ENCODE measurements at places on chromosomes 7 and 10. TPM values are rescaled to one million over a fixed set of nuclear protein-coding genes. Genes with fewer than 3 reads are reported as not detected.

GRCh38 chr10:50625649-50626132 lies 1.9 kb upstream of the SGMS1 start:
- H3K4me1 ChIP-seq: peaks cover 4% of the 10 kb centered on the region
- no peaks in the 10 kb centered on the region for H3K36me3 ChIP-seq
- no peak for DNase-seq
- H3K27me3 ChIP-seq: no peaks in the 10 kb centered on the region
- H3K4me3 ChIP-seq: peak overlapping the region; percentile 88

GRCh38 chr7:77266291-77266794 lies 66.7 kb upstream of the FGL2 start:
- no peaks in the 10 kb centered on the region for H3K27me3 ChIP-seq
- no peak overlapping the region for H3K4me3 ChIP-seq
- no peak overlapping the region for H3K27ac ChIP-seq
- no peak for DNase-seq
- H3K36me3 ChIP-seq: no peaks in the 10 kb centered on the region
- no peaks in the 10 kb centered on the region for H3K4me1 ChIP-seq

GRCh38 chr7:76122516-76123239 lies 74.8 kb downstream of the MDH2 start:
- no peaks in the 10 kb centered on the region for H3K27me3 ChIP-seq
- no peaks in the 10 kb centered on the region for H3K36me3 ChIP-seq
- peaks cover 8% of the 10 kb centered on the region for H3K4me1 ChIP-seq
- peak overlapping the region; percentile 45 for H3K4me3 ChIP-seq
- DNase-seq: no peak

GRCh38 chr10:100866010-100866409 lies 46.8 kb upstream of the SLF2 start:
- no peaks in the 10 kb centered on the region for H3K36me3 ChIP-seq
- H3K4me3 ChIP-seq: no peak overlapping the region
- no peak for DNase-seq
- H3K4me1 ChIP-seq: no peaks in the 10 kb centered on the region
- H3K27ac ChIP-seq: no peak overlapping the region

DNA sequence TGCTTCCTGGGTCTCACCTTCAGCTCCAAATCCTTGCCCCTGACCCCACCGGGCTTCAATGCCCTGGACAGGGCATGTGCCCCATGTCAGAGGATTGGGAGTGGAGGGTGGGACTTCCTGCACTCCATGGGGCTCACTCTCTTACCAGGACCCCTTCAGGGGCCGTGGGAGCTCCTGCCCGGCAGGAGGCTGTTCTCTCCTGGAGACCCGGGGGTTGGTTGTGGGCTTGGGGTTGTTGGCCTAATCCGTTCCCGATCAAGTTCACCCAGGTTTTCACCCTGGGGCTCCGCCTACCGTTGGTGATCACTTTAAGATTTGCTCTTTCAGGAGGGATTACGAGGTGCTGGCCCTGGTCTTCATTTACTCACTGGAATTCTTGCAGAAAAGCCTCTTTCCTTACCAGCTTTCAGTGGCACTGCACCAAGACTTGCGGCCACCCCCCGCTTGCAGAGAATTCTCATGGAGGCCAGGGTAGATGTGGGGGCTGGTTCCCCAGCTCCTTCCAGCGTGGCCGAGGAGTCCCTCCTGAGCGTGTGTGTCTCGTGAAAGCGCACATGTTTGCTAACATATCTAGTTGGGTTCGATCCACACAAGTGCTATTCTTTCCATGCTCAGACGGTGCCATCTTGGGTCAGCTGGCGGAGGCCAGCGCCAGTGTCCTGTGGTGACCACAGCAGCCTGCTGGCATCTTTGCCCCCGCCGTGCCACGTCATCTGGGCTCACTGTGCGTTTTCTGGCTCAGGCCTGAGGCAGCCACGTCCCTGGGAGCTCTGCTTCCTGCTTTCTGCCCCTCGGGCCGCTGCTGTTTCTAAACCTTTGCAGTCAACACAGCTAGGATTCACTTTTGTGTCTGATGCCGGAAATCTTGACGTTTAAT lies 15.6 kb downstream of the PWWP2B start:
- no peaks in the 10 kb centered on the region for H3K27me3 ChIP-seq
- no peak overlapping the region for H3K27ac ChIP-seq
- no peak for DNase-seq
- H3K36me3 ChIP-seq: no peaks in the 10 kb centered on the region

DNA sequence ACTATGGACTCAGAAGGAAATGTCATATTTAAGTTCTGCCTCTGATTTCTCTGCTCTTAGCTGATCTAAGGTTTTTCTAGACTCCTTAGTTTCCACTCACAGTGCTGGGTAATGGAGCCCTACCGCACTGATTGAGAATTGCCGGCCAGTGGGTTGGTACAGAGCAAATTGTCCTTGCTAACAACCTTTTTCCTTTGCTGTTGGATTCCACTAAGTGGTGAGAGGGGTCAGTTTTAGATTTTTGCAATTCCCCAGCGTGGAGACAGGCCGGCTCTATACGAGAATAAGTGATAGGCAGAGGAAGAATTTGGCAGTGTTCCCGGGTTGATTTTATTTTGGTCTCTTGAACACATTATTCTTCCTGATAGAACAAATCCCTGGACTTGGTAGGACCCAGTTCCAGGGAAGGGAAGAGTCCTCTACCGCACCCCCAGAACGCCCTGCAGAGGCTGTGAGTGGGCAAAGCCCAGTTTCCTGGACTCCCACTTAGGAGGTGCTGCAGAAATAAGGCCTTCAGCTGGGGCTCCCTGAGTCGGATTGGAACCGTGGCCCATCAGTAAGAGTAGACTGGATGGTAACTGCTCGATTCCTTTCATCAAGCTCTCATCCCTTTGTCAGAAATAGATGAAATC lies 3.0 kb upstream of the NRP1 start:
- H3K4me3 ChIP-seq: peak overlapping the region; percentile 94
- no peak overlapping the region for H3K27ac ChIP-seq
- H3K27me3 ChIP-seq: peaks cover 11% of the 10 kb centered on the region
- peak; percentile 62 for DNase-seq
- peaks cover under 1% of the 10 kb centered on the region for H3K4me1 ChIP-seq

- H3K36me3 ChIP-seq: no peaks in the 10 kb centered on the region
- no peak overlapping the region for H3K4me3 ChIP-seq
- no peak overlapping the region for H3K27ac ChIP-seq
- H3K4me1 ChIP-seq: peaks cover 9% of the 10 kb centered on the region
- H3K27me3 ChIP-seq: no peaks in the 10 kb centered on the region
Observed at GRCh38 chr7:83739527-83739926, 90.6 kb upstream of the SEMA3E start.

- H3K36me3 ChIP-seq: no peaks in the 10 kb centered on the region
- no peaks in the 10 kb centered on the region for H3K4me1 ChIP-seq
- DNase-seq: no peak
- peaks cover 26% of the 10 kb centered on the region for H3K27me3 ChIP-seq
Observed at GRCh38 chr7:93011351-93012294, 106.2 kb downstream of the SAMD9 start.

- H3K4me1 ChIP-seq: no peaks in the 10 kb centered on the region
- no peak overlapping the region for H3K4me3 ChIP-seq
- DNase-seq: no peak
- H3K36me3 ChIP-seq: no peaks in the 10 kb centered on the region
- no peaks in the 10 kb centered on the region for H3K27me3 ChIP-seq
Observed at GRCh38 chr10:6082496-6083395, 6.1 kb upstream of the RBM17 start.

DNA sequence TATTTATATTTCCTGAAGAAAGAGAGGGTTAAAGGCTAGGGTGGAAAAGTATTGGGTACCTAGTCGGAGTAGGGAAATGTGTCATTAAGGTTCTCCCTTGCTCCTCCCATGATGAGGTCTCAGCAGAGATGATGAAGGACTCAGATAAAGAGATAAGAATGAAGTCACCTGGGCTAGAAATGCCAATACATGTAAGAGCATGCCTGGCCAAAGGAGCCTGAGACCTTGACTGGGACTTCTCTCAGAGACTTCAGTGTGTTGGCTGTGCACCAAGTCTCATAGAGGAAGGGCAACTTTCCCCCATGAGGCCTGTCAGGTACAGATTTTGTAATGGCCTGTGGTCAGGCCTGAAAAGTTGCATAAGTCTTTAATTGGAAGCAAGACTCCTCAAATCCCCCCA lies 361.0 kb upstream of the CDC14C start:
- no peaks in the 10 kb centered on the region for H3K36me3 ChIP-seq
- H3K27me3 ChIP-seq: no peaks in the 10 kb centered on the region
- no peak for DNase-seq
- H3K27ac ChIP-seq: no peak overlapping the region
- H3K4me3 ChIP-seq: no peak overlapping the region

- H3K27me3 ChIP-seq: no peaks in the 10 kb centered on the region
- H3K36me3 ChIP-seq: peaks cover 3% of the 10 kb centered on the region
- H3K27ac ChIP-seq: no peak overlapping the region
- H3K4me3 ChIP-seq: no peak overlapping the region
- H3K4me1 ChIP-seq: peaks cover 6% of the 10 kb centered on the region
Observed at GRCh38 chr10:103761075-103761920, 94.1 kb downstream of the SH3PXD2A start.

- H3K4me3 ChIP-seq: no peak overlapping the region
- no peaks in the 10 kb centered on the region for H3K27me3 ChIP-seq
- H3K4me1 ChIP-seq: no peaks in the 10 kb centered on the region
- no peaks in the 10 kb centered on the region for H3K36me3 ChIP-seq
- no peak for DNase-seq
Observed at GRCh38 chr7:40595129-40595528, 460.3 kb downstream of the SUGCT start.

DNA sequence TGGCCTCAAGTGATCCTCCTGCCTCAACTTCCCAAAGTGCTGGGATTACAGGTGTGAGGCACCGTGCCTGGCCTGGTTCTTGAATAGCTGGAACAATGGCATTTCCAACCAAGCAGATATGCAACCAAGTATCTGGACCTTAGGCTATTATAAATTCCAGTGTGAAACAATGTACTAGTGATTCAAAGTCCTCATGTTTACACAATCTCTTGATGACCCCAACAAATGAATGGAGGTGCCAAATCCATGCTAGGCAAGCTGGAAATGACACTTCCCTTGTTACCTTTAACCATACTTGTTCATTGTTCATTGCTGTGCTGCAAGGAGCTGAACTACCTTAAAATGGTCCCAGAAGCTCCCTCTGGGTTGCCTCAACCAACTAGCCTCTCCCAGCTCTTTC lies 282.2 kb upstream of the KLF14 start:
- H3K27me3 ChIP-seq: no peaks in the 10 kb centered on the region
- H3K4me3 ChIP-seq: no peak overlapping the region
- no peak overlapping the region for H3K27ac ChIP-seq
- peak; percentile 7 for DNase-seq
- no peaks in the 10 kb centered on the region for H3K36me3 ChIP-seq
- no peaks in the 10 kb centered on the region for H3K4me1 ChIP-seq

DNA sequence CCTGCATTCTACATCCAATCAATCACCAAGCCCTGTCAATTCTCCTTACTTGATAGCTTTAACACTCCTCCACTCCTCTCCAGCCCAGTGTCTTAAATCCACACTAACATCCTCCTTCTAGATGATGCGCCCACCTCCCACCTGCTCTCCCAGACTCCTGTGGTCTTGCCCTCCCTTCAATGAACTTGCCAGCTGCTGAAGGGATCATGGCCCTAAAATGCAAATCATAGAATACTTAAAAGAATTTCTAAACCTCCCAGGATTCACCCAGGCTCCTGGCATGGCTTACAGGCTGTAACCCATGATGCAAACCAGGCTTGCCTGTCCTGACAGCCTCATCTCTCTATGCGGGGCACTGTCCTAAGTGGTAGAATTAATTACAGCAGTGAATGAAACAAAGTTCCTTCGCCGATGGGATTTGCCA lies 43.6 kb downstream of the SYPL1 start:
- H3K27ac ChIP-seq: no peak overlapping the region
- DNase-seq: no peak
- no peak overlapping the region for H3K4me3 ChIP-seq
- no peaks in the 10 kb centered on the region for H3K36me3 ChIP-seq

GRCh38 chr7:43904533-43905208 lies 1.7 kb downstream of the URGCP start:
- no peaks in the 10 kb centered on the region for H3K27me3 ChIP-seq
- no peak for DNase-seq
- no peaks in the 10 kb centered on the region for H3K4me1 ChIP-seq
- H3K36me3 ChIP-seq: no peaks in the 10 kb centered on the region
- peak overlapping the region; percentile 81 for H3K4me3 ChIP-seq

DNA sequence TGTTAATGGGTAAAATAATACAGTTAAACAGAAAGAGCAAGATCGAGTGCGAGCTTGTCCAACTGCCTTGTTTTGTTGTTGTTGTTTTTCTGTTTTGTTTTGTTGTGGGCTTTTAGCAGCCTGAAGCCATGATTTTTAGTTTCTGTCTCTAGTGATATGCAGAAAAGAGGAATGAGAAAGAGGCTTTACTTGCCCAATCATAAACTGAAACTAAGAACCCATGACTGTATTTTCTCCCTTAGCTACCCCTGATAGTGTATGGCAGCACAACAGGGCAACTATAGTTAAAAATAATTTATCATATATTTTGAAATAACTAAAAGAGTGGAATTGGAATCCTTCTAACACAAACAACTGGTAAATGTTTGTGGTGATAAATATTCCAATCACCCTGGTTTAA lies 493.9 kb downstream of the GLRX3 start:
- no peak for DNase-seq
- H3K4me1 ChIP-seq: no peaks in the 10 kb centered on the region
- no peak overlapping the region for H3K4me3 ChIP-seq
- no peaks in the 10 kb centered on the region for H3K36me3 ChIP-seq
- no peak overlapping the region for H3K27ac ChIP-seq

DNA sequence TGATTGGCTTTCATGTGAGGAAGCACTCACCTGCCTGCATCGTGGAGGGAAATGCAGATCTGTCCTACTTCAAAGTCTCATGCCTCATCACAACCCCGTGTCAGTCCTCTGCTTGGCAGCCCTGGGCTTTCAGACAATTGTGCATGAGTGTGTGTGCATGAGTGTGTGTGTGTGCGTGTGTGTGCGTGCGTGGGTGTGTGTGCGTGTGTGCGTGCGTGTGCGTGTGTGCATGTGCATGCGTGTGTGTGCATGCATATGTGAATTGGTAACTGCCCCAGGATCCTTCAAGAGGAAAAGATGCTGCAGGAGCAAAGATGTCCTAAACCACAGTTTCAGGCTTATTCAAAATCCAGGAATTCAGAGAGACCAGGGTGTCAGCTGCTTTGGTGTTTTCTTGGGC lies 71.3 kb downstream of the LANCL2 start:
- no peak overlapping the region for H3K27ac ChIP-seq
- peaks cover 5% of the 10 kb centered on the region for H3K4me1 ChIP-seq
- DNase-seq: no peak
- H3K4me3 ChIP-seq: no peak overlapping the region
- H3K36me3 ChIP-seq: peaks cover 6% of the 10 kb centered on the region
- H3K27me3 ChIP-seq: no peaks in the 10 kb centered on the region

Gene HTR5A
- not detected for total RNA-seq

Gene ATXN7L1
- total RNA-seq: 30.4 TPM

Gene TEX47
- not detected for total RNA-seq

Gene SYT15B
- 0.33 TPM for total RNA-seq

Gene TBC1D12
- 11.4 TPM for total RNA-seq

Gene CPVL
- total RNA-seq: 35.6 TPM

Gene PRSS37
- not detected for total RNA-seq

Gene LLCFC1
- not detected for total RNA-seq

Gene KLF14
- total RNA-seq: not detected

Gene SPDYE6
- not detected for total RNA-seq

Gene BAMBI
- 49.2 TPM for total RNA-seq

Gene HOGA1
- total RNA-seq: 0.43 TPM

Gene FXYD4
- total RNA-seq: not detected

Gene ADAMTS14
- total RNA-seq: 0.50 TPM
